ENCODE measurements at places on chromosomes 5 and 9.

DNA sequence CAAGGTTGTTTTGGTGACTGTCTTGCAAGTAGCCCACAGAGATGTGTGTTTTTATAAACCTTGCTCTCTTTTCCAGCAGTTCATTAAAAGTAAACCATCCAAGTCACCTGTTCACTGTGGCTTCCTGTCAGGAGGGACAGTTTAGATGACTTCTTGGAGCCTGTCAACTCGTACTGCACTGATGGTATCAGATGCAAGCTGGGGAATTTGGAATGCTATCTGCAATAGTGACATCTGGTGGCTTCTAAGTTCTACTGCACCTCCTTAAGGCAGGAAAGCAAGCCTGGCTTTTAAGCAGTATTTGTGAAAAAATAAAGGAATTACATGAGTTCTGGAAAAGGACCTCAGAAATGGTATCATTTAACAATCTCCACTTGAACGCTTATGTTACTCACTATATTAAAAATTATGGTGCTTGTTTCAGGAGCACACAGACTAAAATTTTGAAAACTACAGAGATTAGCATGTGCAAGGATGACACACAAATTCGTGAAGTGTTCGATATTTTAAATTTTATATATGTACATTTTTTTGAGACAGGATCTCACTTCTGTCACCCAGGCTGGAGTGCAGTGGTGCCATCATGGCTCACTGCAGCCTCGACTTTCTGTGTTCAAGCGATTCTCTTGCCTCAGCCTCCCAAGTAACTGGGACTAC is 164.0 kb downstream of the TTC39B start:
- peak; percentile 83 for DNase-seq

GRCh38 chr9:113677057-113677456 is 199.1 kb upstream of the ZNF618 start:
- peak; percentile 25 for DNase-seq

DNA sequence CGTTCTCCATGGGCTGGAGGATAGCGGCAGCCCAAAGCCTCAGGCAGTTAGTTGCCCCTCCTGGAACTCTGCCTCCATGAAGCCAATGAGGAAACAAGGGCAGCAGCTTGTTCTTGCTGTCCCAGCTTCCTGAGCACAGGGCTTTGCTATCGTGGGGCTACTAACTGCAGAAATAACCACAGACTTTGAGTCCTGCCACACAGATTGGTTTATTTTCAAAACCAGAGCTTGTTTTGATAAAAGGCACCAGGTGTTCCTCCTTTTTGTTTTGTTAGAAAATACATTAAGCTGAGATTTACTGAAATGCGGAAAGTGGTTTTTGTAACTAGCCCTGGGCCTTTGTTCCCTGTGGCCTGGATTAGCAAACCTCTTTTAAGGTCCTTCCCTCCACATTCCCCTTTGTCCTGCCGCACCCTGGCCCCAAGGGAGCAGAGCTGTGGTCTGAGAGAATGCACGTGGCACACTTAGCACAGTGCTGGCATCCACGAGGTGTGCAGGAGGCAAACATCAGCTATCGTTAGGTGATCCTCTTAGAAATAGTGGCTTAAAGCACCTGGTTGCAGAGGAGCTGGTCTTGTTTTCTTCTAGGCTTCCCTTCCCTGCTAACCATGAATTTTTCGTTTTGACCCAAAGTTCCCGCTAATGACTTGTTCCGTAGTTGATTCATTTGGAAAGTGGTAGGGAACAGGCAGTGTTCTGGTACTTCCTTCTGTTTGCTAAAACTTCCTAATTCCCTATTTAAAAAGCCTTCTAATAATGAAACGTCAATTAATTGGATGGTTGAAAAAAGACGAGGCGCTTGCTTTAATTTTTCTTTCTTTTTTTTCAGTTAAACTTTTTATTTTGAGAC is 21.5 kb downstream of the MVB12B start:
- no peak for DNase-seq

- DNase-seq = no peak
These were observed 66.5 kb downstream of the PRDM6 start for GRCh38 chr5:123155446-123155960.

GRCh38 chr5:83220331-83220730 is 143.0 kb downstream of the XRCC4 start:
- no peak for DNase-seq

All from adipocyte (in vitro differentiated cells).